Posterior vena cava (tissue), 2 donors: ENCODE measurements at places on chromosomes 11 and 22.

GRCh38 chr11:34190192-34191139, 85.0 kb downstream of the NAT10 start:
- no peak for DNase-seq

- peak; percentile 76 for DNase-seq
These were observed 63.9 kb downstream of the ARFGAP3 start for GRCh38 chr22:42792909-42793847.

DNA sequence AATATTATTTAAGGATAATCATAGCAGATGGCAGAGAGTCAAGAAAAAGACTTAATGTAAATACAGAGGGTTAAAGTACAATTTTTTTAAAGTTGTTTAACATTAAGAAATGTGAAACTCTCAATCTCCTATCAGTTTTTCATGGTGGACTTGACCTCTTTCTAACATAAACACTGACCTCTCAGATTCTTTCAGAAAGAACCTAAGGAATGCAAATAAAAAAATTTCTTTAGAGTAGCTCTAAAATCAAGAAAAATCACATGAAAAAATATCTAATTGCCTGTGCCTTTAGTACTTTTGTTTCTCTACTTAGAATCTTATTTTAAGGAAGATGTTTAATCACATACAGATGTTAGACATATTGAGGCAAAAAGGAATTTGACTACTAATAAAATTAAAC, 12.9 kb downstream of the RNF141 start:
- no peak for DNase-seq

DNA sequence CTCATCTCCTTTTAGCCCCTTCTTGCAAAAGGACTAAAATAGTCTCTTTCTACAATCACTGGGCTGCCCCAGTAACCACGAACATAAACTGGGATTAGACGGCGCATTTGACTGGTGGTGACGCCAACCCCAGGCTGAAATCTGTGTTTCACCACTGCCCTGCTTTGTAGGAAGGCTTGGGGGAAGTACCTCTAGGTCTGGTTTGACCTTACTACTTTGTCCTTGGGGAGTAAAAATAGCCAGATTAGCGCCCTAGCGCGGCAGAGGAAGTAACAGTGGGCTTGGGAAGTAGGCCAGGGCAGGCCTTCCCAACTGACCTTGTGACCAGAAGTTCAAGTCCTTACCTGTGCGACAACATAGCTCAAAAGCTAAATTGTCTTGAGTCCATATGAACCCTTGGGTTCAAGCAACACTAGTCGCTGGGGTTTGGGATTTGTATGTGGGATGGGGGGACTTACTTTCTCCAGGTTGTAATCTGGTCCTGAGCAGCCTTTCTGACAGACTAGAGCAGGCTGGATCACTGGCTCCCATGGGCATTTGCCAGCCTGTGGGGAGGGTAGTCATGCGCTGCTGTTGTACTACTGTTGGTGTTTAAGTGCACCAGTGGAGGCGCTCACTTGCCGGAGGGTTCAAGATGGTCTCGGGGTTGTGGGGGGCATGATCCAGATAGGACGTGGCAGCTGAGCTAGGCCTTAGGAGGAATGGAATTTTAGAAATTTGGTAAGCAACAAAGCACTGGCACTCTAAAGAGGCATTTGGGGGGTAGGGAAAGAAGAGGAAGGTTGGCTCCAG, 953 bp upstream of the PACS1 start:
- DNase-seq = no peak

- DNase-seq = no peak
These were observed 41.7 kb upstream of the APLNR start for GRCh38 chr11:57278721-57279095.

DNA sequence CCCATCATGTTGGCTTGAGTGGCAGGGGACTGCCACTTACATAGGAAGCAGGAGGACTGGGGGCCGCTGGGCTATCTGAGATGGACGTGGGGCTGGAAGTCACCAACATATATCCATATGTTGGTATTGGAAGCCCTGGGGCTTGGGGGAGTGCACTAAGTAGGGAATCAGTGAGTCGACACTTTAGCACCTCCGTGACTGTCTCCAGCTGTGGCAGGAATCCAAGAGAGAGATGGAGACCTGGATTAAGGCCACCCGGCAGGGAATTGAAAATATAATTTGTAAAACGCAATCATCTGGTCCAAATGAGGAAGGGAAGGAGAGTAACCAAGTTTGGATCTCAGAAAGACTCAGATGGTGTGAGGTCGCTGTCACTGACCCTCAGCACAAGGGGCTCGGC, 68.4 kb downstream of the ELFN2 start:
- DNase-seq = no peak

- no peak for DNase-seq
These were observed 44.7 kb upstream of the TTLL12 start for GRCh38 chr22:43231724-43232034.

- no peak for DNase-seq
These were observed 588.4 kb downstream of the OPCML start for GRCh38 chr11:132943706-132944568.

DNA sequence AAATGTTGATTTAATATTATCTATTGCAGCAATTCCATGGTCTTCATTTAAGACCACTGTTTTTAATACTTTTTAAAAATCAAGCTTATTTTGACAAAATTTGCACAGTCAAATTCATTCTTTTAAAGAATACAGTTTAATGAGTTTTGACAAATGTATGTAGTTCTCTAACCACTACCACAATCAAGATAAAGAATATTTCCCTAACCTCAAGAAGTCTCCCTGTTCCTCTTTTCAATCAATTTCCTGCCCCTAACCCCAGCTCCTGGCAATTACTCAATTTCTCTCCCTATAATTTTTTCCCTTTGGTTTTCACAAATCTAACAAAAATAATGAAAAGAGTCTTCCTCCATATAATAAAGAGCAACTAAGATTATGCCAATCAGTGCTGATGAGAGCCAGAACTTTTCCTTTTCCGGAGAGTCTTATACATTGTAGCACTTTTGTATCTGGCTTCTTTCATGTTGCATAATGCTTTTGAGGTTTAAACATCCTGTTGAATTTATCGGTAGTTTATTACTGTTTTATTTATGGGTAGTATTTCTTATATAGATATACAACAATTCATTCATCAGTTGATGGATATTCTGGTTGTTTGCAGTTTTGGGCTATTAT, 231.7 kb downstream of the AASDHPPT start:
- DNase-seq = no peak

DNA sequence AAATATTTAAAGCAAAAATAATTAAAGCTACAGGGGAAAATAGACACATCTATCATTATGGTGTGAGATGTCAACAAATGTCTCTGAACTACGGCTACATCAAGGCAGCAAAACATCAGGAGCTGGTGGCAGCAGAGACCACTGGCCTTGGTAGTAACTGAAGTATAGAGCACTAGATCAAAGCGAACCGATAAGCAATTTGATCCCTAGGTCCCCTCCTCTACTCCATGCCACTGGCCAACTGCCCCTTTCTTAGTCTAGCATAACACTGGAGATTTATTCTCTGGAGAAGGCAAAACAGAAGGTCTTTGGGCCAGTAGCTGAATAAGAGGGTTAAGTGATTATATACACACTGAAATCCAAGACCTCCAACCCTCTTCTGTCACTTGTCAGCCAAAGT, 13.6 kb upstream of the RAB3IL1 start:
- DNase-seq = no peak

- DNase-seq = no peak
These were observed 44.7 kb upstream of the SEPTIN5 start for GRCh38 chr22:19669570-19669969.

GRCh38 chr22:42284643-42285181, 14.3 kb upstream of the TCF20 start:
- peak; percentile 70 for DNase-seq

DNA sequence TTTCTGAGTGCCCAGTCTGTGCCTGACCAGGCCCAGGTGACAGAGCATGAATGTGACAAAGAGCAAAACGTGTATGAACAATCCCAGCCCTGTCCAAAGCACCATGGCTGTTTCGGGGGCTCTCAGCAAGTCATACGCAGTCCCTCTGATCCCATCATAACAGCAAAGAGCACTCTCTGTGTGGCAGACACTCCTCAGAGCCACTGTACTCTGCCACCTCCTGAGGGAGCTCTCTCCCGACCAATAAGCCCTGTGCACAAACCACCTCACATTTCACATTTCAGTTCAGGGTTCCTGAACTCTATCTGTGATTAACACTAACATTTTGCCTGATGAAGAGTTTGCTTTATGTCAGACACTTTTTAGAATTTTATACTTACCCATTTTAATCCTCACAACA, 6.6 kb downstream of the DGCR2 start:
- DNase-seq = peak; percentile 24

- no peak for DNase-seq
These were observed 48.5 kb downstream of the GGTLC2 start for GRCh38 chr22:22692707-22693530.

- DNase-seq = no peak
These were observed 103.5 kb downstream of the WNT11 start for GRCh38 chr11:76102802-76103201.

DNA sequence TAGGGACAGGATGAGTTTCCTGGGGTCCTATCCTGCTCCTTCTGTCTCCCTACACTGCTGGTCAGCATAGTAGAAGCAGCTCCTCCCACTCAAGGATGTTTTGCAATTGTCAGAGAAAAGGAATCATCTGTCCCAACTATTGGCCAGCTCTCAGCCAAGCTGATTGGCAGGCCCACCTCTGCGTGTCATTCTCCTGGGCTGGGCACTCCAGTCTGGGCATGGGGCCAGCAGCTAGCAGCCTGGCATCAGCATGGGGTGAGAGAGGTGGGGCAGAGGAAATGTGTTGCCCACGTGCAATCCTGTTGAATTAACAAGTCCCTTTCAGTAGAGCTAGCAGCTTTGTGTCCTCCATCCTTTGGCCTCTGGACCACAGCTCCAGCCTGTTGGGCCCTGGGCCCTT, 14.1 kb downstream of the ANKK1 start:
- no peak for DNase-seq

GRCh38 chr11:134282121-134283045, 6.2 kb downstream of the GLB1L3 start:
- DNase-seq = no peak

GRCh38 chr11:94203070-94203469, 74.4 kb downstream of the PANX1 start:
- no peak for DNase-seq

- no peak for DNase-seq
These were observed 1.6 kb downstream of the MCAM start for GRCh38 chr11:119315131-119316015.

DNA sequence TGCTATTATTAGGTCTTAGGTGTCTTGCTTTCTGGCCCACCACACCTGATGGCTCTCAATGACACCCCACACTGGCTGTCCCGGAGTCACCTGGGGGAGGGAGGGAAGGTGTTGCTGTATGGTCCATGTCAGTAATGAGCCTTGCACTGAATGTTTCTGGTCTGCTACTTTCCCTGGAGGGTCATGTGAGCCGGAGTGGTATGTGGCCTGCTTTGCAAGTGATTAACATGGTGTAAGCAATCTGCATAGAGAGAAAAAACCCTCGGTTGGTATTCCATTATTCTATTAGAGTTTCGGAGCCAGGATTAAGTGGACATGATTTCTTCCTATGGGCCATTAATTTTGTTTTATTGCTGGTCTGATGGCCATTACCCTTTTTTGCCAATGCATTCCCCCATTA, 63.9 kb downstream of the PKNOX2 start:
- peak; percentile 26 for DNase-seq

- no peak for DNase-seq
These were observed 1232.5 kb upstream of the RAG2 start for GRCh38 chr11:37830529-37830928.

GRCh38 chr11:27375370-27375769, 12.4 kb upstream of the CCDC34 start:
- no peak for DNase-seq

DNA sequence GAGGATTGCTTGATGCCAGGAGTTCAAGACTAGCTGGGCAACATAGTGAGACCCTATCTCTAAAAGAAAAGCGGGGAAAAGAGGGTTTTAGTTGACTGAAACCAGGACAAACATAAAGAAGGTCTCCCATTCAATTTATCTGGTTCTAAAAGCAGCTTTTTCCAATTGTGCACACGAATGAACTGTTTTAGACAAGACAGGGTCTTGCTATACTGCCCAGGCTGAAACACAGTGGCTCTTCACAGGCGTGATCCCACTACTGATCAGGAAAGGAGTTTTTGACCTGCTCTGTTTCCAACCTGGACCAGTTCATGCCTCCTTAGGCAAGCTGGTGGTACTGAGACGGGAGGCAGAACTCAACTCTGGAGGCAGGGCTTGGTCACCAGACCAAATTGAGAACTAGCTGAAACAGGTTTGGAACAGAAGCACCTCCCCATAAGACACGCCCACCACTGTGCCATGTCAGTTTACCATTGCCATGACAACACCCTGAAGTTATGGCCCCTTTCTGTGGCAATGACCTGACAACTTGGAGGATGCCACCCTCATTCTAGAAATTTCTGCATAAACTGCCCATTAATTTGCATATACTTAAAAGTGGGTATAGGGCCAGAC, 2.8 kb upstream of the NUCB2 start:
- DNase-seq = no peak

GRCh38 chr11:104372111-104372510, 208.2 kb upstream of the PDGFD start:
- no peak for DNase-seq

DNA sequence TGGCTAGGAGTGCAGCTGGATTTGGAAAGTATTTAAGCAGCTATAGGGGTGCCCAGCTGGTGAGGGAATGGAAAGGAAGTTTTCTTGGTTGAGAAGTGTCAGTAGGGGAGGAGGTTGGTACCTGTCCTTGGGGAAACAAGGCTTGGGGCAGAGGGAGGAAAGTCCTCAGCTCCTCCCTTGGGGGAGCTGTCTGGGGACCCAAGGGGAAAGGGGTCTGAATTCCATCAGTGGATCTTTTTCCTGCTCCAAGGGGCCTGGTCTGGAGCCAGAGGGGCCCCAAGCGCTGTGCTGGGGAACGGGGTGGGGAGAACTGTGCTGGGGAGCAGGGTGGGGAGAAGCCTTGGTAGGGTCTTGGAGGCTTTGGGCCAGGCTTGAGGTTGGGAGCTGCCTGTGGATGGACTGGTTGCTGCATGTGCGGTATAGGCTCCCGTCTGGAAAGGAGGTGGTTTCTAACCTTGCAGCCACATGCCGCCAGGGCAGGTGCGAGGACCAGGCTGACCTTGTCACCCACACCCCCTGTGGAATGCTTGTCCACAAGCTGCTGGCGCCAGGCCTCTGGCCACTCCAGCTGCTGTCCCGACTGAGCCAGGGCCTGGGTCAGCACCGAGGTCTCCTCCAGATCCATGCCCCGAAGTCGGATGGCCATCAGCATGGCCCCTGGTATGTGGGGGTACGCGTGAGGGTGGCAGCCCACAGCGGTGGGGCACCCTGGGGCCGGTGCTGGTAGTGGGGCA, 963 bp downstream of the TYMP start:
- no peak for DNase-seq

GRCh38 chr11:9774591-9775397, 110.9 kb downstream of the SWAP70 start:
- DNase-seq = no peak

DNA sequence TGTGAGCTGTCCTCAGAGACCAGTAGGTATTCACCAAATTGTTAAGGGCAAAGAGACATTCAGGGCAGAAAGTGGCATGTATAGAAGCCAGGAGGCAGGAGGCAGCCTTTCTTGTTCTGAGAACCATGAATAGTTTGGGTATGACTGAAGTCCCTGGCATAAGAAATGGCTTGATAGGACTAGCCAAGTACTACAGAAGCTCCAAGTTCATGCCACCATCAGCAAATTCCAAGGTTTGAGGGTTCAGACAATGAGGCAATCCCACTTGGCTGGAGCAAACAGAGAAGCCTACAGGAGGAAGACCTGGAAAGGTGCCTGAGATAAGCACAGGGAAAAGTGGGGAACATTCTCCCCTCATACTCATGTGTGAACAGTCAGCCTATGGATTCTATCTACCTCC, 25.8 kb downstream of the XRRA1 start:
- DNase-seq = no peak

- DNase-seq = no peak
These were observed 27.8 kb downstream of the LRP5 start for GRCh38 chr11:68340003-68340767.
